ENCODE measurements at places on chromosomes 2 and 18.
A peak's percentile ranks its signal among the peaks of the same experiment; 100 is the strongest.

DNA sequence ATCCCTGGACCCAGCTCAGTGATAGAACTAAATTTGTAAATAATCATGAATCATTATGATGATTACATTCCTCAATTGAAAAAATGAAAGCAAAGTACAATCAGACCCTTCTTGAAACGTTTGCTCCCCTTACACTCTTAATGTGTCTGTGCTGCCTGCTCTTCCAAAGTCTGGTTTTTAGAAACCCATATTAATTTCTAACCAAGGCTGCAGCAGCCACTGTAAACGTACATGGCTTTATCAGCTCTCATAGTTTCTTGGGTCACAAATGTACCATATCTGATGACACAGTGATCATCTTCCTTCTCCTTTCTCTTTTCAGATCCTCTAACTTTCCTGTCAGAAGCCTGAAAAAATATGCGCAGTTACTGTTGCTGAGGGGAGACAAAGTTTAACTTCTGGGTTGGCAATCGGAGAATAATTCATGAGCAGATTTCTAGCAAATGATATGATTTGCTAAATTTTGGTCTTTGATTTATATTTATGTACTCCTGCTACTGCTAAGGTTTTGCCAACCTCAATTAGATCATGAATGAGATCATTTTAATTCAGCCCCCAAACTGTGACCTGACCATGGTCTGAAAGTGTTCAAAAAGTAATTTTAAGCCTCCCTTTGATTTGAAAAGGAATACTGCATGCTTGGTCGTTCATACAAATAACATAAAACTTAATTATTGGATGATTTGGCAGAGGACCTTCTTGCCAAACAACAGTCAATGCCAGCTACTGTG, 12.3 kb downstream of the ZEB2 start:
- no peak for DNase-seq

DNA sequence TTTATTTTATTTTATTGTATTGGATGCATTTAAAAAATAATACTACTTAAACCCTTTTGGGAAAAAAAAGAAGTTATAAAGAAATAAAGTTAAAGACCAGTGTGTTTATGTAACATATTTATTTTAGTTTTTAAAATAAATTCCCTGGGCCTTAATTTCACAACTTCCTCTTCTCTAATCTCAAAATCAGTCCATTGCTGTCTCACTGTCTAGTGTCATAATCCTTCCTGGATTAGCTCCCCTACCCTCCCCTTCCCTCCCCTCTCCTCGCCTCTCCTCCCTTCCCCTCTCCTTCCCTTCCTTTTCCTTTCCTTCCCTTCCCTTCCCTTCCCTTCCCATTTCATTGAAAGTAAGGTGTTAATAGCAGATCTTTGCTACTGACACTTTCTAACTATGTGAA, 40.3 kb upstream of the ZEB2 start:
- DNase-seq, result no peak

DNA sequence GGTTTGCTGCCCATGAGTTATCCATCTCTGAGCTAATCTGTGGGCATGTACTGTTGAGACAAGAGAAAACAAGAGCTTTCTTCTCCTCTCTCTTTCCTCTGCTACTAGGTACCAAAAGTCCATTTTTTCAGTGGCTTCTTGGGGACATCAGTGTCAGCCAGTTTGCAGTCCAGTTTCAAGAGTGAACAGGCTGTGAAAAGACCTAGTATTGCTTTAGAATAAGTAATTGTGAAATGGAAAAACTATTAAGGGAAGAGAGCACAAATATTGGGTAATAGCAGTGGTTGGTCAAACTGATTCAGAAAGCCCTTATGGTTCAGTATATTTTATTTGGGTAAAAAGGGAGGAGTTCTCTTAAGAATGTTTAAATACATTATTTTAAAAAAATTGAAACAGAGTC, 33.0 kb upstream of the MEP1B start:
- no peak for DNase-seq

DNA sequence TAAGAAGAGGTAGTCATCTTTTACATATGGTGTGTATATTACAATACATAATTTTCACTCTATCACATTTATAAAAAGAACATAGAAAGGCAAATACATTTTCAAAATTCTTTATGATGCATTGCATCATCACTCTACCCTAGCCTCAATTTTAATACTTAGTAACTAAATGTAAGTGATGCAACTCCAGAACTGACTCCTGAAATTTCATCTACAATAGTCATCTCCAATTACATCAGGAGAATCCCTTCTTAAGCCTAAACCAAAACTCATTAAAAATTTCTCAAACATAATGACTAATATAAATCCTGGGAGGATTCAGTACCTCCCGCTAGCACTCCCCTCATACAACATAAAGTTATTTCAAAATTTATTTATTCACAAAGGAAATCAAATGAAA, 15.9 kb downstream of the TMX3 start:
- no peak for DNase-seq

DNA sequence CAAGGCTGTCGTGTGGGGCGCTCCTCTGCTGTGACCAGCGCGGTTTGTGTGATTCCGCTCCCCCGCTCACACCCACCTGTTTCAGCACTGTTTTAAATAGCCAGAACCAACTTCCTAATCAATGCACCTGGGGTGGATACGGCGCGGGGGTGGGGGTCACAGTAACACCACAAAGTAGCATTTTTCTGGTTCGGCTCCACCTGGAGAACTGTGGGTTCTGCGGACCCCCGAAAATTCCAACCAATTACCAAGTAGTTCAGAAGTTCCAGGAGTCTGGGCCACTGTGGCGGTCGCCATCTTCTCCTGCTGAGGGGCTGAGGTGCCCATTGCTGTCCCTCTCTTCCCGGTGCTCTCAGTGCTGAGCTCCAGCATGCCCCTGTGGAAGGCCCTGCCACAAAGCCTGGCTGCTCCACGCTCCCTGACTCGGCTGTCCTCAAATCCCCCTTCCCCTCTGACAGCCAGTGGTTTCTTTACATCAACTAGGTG, 79.4 kb downstream of the GFPT1 start:
- no peak for DNase-seq

GRCh38 chr2:128772671-128773070, 454.0 kb upstream of the HS6ST1 start:
- DNase-seq, result no peak

DNA sequence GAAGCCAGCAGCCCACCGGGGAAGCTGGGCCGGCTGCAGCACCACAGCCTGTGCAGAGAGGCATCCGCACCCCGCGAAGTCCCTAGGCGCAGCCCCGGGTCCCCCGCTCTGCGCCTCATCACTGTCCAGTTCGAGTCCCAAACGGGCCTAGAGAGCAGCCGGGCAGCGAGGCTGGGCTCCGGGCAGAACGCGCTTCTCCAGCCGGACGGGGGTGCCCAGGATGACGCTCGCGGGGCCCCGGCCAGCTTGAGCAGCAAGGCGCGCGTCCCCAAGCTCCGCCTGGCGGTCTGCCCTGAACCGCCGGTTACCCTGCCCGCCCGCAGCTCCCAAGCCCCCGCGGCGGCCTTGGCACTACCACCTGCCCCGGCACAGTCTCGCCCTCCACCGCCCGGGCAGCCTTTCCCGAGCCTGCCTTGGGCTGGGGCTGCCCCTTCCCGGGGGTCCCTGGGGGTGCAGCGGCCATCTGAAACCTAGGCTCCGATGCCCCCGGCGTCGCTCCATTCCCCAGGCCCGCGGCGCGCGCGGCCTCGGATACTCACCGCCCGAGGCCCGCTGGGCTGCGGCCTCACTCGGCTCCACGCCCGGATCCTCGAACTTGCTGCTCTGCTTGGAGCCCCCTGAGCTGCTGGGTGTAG, 591 bp downstream of the SLC16A14 start:
- DNase-seq, result peak; percentile 18

DNA sequence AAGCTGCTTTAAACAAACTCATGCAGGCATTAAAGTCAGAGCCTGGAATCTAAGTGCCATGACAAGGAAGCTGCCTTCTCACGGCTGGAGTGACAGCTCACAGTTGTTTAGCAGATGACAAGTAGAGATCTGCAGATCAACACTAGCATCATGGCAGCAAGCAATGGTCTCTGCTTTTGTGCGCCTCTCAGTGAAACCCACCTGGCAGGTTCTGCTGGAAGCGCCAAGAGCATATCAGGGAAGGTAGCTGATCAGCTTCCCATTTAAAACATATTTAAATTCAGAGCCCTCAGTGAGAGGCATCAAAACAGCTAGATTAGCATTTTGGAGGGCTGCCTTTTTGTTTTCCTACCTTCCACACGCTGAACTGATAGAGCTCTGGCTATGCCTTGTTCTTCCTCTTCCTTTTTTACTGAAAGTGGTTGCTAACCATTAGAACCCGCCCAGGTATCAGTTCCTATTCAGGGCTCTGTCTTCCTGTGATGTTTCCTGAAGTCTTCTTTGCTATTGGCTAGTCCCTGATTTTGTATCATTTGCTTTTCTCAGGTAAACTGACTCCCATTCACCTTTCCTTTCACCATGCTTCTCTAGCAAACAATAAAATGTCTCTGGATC, 70.8 kb downstream of the TMEM200C start:
- no peak for DNase-seq

DNA sequence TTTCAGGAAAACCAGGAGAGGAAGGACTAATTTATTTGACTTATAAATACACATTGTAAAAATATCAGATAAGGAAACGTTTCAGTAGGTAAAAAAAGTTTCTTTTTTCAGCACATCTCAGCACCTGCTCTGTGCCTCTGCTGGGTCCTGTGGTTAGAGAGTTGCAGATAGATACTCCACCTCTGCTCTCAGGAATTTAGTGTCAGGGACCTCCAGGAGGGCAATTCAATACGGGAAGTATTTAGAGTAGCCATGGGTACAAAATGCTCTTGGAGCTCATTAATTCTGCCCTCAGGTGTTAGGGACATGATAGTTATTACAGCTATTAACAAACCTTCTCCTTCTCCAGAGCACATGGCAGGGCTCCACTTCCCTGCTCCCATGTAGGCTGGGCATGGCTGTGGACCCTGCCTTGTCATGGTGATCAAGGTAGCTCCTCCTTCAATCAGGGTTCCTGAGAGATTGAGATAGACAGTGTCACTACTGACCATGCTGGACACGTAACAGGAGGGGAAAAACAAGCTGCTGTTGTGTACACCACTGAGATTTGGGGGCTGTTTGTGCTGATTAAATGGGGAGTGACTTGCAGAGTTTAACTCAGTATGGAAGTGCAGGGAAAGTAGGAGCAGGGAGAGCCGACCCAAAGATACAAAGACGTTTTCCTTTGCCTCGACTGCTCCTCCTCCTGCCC, 185.6 kb upstream of the COPS8 start:
- DNase-seq, result no peak

GRCh38 chr18:74163019-74163660, 14.8 kb downstream of the TIMM21 start:
- no peak for DNase-seq

GRCh38 chr2:128782411-128783192, 463.9 kb upstream of the HS6ST1 start:
- no peak for DNase-seq

DNA sequence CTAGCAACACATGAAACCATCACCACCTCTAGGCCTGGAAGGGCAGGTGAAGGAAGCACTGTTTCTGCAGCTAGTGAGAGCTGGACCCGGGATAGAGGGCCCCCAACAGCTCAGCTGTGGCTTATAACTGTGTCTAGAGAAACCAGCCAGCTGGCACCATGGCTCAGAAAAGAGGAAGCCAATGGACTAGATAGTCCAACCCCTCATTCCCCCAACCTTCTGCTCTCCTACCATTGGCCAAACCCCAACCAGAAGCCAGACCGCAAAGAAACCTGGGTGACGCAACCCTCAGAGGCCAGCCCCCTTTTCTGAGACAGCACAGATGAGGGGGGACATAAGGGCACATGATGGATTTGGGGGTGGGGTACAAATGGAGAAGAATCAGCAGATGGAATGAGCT, 24.3 kb downstream of the SMYD1 start:
- no peak for DNase-seq

- DNase-seq, result no peak
Observed at GRCh38 chr18:2325308-2325849, 245.9 kb downstream of the METTL4 start.
